ENCODE measurements at places on chromosomes 2 and 18.

DNA sequence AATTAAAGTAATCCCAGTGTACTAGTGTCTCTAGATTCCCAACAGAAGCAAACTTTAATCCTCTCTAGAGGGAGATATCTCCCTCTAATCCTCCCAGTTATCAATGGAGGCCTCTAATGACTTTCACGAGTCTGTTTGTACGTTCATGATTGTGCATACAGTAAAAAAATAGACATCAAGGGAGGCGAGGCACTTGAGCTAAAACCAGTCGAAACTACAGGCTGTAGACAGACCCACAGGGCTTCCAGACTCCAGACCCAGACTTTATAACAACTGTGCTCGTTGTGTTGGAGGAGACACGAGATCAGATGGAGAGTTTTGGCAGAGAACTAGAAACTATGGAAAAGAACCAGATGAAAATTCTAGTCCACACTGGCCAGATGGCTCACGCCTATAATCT is 7.0 kb downstream of the DGKD start:
- DNase-seq: no peak

DNA sequence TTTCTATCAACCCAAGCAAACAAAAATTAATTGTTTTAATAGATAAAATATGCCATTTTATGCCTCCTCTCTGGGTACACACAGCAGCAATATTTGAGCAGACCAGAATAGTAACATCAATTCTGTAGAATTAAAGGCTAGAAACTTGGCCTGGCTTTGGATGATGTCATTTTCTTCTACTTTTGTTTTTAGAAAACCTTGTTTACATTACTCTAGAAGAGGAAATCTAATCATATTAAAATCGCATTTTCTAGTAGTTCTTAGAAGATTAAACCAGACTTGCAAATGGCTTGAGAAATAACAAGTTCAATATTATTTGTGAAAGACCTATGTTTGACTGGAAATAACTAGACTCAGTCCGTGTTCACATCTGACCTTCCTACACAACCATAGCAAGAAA is 102.3 kb upstream of the RFX8 start:
- no peak for DNase-seq

DNA sequence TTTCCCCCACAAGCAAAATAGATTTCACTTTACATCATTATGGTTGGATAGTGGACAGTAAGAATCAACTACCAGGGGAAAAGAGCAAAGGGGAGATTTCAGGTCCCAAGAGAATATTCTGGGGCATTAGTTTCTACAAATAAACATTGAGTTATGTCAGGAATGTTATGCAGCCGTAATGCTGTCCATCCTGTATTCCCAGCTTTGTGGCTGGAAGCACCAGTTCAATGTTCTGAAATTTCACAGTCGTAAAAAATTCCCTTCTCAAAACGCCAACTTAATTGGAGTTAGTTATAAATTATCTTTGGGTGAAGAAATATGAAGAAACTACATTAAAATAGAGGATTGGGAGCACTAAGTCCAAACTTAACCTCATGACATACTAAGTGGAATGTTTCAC is 141.5 kb upstream of the FIGN start:
- no peak for DNase-seq

GRCh38 chr2:185813707-185814106 is 75.1 kb downstream of the FSIP2 start:
- no peak for DNase-seq

GRCh38 chr2:23019476-23019875 is 365.5 kb upstream of the KLHL29 start:
- no peak for DNase-seq

GRCh38 chr2:230664128-230664527 is 48.5 kb upstream of the CAB39 start:
- no peak for DNase-seq

DNA sequence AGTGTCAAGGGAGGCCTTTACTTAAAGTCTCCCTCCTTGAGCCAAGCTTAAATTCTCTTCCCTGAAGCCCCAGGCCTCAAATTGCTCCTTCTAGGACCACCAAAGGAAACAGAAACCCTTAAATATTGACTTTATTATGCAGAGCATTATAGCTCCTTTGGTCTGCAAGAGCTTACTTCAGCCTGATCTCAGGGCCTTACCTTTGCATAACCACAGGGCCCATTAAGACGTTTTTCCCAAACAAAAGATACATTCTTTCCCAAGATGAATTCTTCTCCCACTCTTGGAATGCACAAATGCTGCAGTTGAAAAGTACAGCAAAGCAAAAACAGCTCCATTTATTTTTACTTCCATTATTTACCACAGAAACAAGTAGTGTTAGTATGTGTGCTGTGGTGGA is 130.8 kb downstream of the B3GNT2 start:
- DNase-seq: no peak

- no peak for DNase-seq
Measured at GRCh38 chr2:182887753-182888415, 21.4 kb upstream of the FRZB start.

Measured in ovary (tissue), 10 donors.